ENCODE measurements at places on chromosomes 5 and 9.

- DNase-seq, result no peak
These were observed 72.3 kb upstream of the NIPAL4 start for GRCh38 chr5:157387683-157388093.

- DNase-seq, result no peak
These were observed 170.0 kb downstream of the NTRK2 start for GRCh38 chr9:84839541-84839940.

DNA sequence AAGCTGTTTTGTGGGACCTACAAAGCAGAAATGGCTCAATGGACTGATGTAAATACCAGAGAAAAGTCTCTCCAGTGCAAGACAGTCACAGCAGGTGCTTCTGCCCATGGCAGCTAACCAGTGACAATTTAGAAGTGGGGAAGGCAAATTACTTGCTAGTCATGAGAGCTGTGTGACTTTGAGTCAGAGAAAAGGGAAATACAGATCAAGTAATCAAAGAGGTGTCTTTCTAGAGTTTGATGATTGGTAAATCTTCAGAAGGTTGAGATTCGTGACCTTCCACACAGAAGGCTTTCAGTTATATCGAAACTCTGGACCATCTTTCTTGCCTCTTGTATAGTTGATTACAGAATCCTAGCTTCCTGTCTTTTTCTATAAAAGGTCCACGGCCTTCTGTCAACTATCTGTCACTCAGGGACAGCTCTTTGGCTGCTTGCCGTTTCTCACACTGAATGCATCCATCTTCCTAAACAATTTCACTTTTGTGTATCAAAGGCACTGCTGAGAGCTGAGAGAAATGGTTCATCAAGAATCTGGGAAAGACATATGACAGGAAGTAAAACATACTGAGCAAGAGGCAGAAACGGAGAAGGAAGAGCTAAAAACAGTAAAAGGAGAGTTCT is 993.9 kb upstream of the ACO1 start:
- no peak for DNase-seq

DNA sequence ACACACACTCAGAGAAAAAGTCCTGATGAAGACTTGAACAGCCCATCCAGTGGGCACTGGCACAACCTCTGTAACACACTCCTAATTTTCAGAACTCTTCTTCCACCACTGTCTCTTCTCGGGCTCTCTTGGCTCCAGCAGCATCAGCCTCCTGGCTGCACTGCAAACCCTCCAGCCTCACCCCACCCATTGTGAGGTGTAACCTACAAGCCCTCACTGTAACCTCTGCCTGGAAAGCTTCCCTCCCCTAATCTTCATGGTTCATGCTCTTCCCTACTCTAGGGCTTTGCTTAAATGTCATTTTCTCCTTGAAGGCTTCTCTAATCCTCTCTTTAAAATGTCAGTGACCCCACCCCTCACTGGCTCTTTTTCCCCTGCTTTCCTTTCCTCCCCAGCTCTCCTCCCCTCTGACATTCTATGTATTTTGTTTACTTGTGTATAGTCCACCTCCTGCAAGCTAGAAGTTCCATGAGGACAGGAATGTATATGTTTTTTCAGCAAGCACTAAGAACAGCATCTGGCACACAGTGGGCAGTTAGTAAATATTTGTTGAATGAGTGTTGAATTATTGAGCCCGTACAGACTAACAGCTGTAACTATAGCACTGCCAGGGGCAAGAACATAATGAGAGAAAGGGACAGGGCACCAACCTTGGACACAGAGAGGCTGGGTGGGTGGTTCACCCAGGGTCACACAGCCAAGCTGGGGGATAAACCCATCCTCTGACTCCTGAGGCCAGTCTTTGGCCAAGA is 76.4 kb downstream of the ESM1 start:
- DNase-seq, result no peak

DNA sequence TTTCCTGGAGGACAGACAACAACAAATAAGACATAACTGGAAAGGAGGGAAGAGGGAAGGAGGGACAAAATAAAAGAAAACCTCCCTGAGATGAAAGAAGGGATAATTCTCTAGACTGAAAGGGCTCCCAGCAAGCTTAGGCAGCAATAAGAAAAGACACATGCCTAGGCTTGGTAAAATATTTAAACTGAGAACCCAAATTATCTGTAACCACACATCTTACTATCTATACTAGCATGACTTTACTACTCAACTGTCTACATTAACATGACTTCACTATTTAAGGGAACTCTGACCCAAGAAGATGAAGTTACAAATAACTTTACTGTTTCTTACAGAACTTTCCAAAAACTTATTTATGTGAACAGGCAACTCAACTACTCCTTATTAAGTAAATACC is 95.9 kb downstream of the EPB41L4A start:
- DNase-seq, result no peak

DNA sequence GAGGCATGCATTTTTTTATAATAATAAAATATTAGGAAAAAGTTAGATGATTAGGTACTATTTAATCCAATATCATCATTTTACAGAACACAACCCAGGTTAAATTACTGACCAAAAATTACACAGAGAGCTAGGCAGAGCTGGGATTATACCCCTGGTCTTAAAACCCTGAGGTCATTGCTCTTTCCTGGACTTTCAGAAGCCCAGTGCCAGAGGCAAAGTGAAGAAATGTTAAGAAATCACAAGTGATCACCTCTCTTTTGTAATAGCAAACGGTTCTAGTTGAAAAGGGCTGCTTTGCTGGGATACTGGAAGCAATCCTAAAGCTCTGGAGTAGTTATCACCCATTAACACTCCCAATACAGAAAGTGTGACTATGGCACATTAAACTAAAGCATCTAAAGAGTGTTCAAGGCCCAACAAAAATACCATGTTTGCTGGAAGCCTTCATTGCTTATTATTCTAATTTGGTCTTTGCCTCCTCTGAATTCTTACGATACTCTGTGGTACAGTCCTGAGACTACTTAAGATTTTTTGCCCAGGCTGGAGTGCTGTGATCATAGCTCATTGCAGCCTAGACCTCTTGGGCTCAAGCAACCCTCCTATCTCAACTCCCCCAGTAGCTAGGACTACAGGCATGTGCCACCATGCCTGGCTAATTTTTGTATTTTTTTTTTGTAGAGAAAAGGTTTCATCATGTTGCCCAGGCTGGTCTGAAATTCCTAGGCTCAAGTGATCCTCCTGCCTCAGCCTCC is 575.9 kb downstream of the RAB3C start:
- DNase-seq, result no peak

- peak; percentile 1 for DNase-seq
These were observed 626.9 kb upstream of the PTGER4 start for GRCh38 chr5:40052808-40053207.

- no peak for DNase-seq
These were observed 10.6 kb downstream of the AFAP1L1 start for GRCh38 chr5:149282027-149282965.

DNA sequence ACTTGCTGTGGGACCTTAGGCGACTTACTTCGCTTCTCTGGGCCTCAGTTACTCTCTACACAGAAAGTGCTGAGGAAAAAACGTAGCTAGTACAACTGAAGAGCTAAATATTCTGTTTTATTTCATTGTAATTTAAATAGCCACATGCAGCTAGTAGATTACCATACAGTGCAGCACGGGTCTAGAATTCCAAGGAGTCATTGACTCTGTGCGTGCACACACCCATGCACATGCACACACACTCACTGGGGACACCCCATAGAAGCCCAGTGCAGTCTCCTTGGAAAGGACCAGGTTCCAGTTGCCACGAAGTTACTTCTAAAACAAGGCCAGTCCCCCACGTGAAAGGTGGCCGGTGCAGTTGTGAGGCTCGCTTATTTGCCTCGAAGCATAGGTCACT is 17.0 kb downstream of the URM1 start:
- no peak for DNase-seq

DNA sequence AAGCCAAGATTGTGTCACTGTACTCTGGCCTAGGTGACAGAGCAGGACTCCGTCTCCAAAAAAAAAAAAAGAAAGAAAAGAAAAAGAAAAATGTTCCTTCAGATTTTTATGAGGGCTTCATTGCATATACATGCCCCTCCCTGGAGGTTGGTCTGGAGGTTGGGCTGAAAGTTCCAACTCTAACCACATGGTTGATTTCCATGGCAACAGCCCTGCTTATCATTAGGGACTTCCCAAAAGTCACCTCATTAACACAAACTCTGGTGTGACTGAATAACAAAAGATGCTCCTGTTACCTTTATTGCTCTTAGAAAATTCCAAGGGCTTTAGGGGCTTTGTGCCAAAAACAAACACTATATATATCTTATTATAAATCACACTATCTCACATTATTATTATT is 113.8 kb downstream of the TMC1 start:
- no peak for DNase-seq

GRCh38 chr5:62727861-62728260 is 149.2 kb downstream of the LRRC70 start:
- DNase-seq, result no peak

- no peak for DNase-seq
These were observed 545 bp upstream of the CTSV start for GRCh38 chr9:97039514-97039860.

DNA sequence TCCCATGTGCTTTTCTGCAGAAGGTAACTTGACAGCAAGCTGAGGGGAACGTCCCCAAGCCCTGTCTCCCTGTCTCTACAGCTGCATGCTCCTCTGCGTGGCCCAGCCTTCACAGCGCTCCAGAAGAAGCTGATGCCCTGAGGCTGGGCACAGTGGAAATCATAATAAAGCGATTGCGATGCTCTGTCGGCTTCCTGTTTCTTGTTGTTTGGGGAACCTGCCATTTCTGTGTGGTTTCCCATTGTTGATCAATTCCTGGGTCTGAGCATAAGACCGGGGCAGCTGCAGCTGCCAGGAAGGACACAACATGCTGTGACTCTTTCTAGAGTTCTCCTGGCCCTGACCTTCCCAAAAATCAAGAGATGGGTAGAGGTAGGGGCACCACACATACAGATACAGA is 7.2 kb upstream of the DNAJB5 start:
- DNase-seq, result no peak

- DNase-seq, result no peak
These were observed 4.7 kb downstream of the ABCA1 start for GRCh38 chr9:104923289-104923688.

- DNase-seq, result no peak
These were observed 17.4 kb downstream of the HAUS6 start for GRCh38 chr9:19085295-19085694.

GRCh38 chr9:109316207-109316640 is 4.6 kb downstream of the EPB41L4B start:
- peak; percentile 71 for DNase-seq

DNA sequence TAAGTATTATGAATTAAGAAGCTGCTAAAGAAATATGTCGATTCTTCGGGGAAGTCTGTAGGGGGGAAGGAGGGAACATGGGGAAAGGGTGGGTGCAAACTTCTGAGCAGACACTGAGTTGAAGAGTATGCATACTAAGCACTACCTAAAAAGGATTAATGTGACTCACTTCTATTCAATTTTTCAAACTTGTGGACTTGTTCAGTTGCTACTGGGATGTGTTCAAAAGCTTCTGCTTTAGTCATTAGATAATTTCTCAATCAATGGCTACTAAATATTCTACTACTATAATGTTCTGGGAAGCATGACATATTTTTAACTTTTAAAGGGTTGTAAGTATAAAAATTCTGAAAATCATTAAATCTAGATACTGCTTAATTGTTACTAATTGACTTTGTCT is 109.7 kb upstream of the FER start:
- DNase-seq, result no peak

DNA sequence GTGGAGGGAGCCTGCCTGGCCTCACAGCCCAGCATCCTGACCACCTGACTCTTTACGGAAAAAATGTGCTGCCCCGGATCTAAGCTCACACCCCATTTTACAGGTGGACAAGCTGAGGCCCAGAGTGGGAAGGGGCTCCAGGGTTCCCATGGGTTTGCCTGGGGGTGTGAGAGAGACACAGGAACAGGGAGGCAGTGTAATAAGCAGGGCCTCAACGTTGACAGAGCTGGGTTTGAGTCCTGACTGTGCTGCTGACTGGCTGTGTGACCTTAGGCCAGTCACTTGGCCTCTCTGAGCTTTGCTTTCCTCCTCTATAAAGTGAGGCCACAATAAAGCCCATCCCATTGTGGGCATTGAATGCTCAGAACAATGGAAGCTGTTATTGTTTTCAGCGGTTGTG is 73.7 kb downstream of the HMCN2 start:
- DNase-seq, result no peak

DNA sequence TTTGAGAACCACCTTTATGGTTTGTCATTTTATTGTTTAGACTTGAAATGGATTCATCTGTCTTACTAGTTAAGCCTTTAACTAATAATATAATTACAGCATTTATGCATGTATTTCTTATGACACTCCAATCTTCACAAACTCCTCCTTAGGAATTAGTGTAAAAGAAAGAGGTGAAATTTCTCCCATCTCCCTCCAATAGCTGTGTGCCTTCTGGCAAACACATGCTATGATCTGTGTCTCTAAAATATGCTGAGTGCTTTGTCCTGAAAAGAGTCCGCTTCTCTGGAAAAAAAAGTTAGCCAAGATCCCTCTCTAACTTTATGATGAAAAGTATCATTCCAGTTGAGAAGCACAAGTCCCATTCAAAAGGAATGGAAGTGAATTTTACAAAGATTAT is 13.9 kb upstream of the TENT4A start:
- DNase-seq, result no peak

GRCh38 chr5:9545136-9545991 is 511 bp downstream of the SEMA5A start:
- DNase-seq, result no peak

DNA sequence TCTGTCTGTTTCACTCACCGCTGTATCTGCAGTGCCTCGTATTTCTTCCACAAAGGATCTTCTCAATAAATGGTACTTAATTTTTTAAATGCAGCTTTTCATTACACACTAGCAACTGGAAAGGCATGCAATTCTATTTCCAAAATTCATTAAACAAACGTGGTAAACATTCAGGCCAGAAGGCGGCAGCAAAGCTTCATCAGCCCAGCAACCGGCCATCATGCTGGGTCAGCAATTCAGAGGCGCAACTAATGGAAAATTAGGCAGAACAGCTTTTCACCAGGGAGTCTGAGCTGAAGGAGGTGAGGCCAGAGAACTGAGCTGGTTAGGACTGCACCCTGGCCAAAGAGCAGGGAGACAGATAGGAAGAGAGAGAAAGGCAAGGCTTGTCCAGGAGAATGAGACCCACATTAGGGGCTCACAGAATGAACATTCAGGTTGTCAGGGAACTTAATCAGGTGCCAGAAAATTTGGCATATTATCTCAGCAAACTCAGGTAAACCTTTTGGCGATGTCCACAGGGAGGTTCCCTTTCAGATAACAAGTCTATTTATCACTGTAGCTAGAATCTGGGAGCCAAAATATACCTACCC is 17.7 kb upstream of the RNF180 start:
- DNase-seq, result no peak

- DNase-seq, result no peak
These were observed 64.2 kb upstream of the SPDL1 start for GRCh38 chr5:169519358-169519757.

Measured in keratinocyte (primary cell).